Bladder microvascular endothelial cell (primary cell): ENCODE measurements at places on chromosomes 11 and 22. TPM values are rescaled to one million over a fixed set of nuclear protein-coding genes. Genes with fewer than 3 reads are reported as not detected.

The RFPL1 gene
- total RNA-seq: not detected in 2 replicates

The RPS13 gene
- 764 and 839 TPM in 2 replicates for total RNA-seq

The DERL3 gene
- 0.38 and 0.49 TPM in 2 replicates for total RNA-seq

The SCYL1 gene
- 49.2 and 56.6 TPM in 2 replicates for total RNA-seq

The AMOTL1 gene
- 17.8 and 47.6 TPM in 2 replicates for total RNA-seq

The IGLL1 gene
- total RNA-seq: not detected in 2 replicates

The CHADL gene
- 0.32 and 1.0 TPM in 2 replicates for total RNA-seq

The SYCE3 gene
- not detected in 2 replicates for total RNA-seq

The MICAL3 gene
- 13.3 and 60.0 TPM in 2 replicates for total RNA-seq

The TMEM45B gene
- total RNA-seq: 0.16 and 1.6 TPM in 2 replicates

The DEFB131B gene
- total RNA-seq: not detected in 2 replicates

The MMP10 gene
- total RNA-seq: 2.1 and 22.0 TPM in 2 replicates

The PKNOX2 gene
- total RNA-seq: not detected in 2 replicates

The DDT gene
- total RNA-seq: 65.6 and 81.6 TPM in 2 replicates

The CLDN5 gene
- total RNA-seq: 578 and 926 TPM in 2 replicates

The FOLR3 gene
- total RNA-seq: not detected in 2 replicates

The PGA5 gene
- total RNA-seq: not detected in 2 replicates

The FAM227A gene
- total RNA-seq: 0.16 and 0.69 TPM in 2 replicates

The C1QTNF4 gene
- total RNA-seq: 0.13 and 0.16 TPM in 2 replicates

The CD3D gene
- total RNA-seq: not detected in 2 replicates

The TP53I11 gene
- 35.1 and 38.1 TPM in 2 replicates for total RNA-seq
